ENCODE measurements at places on chromosomes 1 and 21. TPM values are rescaled to one million over a fixed set of nuclear protein-coding genes. Genes with fewer than 3 reads are reported as not detected.

The CR1 gene
- 0.02 TPM for total RNA-seq

The METTL13 gene
- total RNA-seq: 44.6 TPM

The FAM167B gene
- total RNA-seq: 0.68 TPM

The RHBDL2 gene
- total RNA-seq: not detected

The KIF1B gene
- total RNA-seq: 18.3 TPM

The ABCD3 gene
- total RNA-seq: 23.4 TPM

The FOXO6 gene
- total RNA-seq: not detected

The FAM72D gene
- total RNA-seq: 5.1 TPM

The PCSK9 gene
- not detected for total RNA-seq

The RSPH1 gene
- total RNA-seq: not detected

The TMEM81 gene
- 2.6 TPM for total RNA-seq

The CALML6 gene
- not detected for total RNA-seq
